ENCODE measurements at places on chromosomes 5 and 9.
A peak's percentile ranks its signal among the peaks of the same experiment; 100 is the strongest.

DNA sequence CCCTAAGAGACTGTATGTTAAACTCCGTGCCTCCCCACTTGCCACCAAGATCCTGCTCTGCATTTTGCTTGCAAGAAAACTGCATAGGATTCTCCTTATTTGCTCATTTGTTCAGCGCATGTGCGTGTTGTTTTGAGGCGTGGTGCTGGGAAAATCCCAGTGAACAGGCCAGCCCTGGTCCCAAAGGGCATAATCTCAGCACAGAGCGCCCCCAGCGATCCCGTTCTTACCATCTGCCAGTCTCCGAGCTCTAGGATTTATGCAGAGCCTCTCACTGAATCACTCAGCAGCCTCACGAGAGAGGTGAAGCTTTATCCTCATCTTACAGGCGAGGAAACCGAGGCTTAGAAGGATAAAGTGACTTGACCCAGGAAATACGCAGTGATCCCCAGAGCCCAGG, 11.5 kb downstream of the PRRX2 start:
- no peak for DNase-seq

DNA sequence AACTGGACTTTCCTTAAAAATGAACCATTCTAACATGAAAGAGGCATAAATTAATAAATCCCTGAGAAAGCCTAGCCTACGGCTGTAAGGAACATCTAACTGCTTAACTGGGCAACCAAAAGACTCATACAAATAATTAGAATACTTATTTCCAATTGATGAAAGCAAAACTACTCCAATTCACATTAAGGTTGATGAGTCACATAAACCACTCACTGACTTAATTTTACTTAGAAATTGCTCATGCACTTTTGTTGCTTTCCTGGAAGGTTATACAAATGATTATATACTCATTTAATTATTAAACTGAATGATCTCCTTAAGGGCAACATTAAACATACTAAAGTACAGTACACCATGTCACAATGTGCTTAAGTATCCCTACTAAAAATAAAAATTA, 101.9 kb downstream of the NFIB start:
- DNase-seq, result no peak

DNA sequence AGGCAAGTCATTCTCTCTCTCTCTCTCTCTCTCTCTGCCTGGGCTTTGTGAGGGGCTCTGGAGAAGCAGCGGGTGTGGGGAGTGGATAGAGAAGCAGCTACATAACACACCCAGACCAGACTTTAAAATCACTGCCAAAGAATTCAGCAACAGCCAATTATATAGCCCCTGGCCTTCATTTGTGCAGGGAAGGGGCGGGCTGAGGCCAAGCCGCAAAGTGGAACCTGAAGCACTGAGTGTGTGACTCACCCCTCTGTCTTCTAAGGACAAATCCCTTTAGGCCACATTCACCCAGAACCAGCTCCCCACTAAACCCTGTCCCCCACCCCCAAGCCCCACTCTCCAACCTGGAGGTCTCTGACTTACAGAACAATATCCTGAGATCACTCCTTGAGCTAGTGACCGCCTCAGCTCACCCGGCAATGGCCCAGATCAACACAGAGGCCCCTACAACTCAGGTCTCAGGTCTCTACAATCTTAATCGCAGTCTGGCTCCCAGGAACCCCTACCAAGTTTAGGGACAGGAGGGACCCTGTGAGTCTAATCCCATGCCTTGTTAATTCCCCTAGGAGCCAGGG, 6.0 kb downstream of the B4GALT1 start:
- peak; percentile 50 for DNase-seq

DNA sequence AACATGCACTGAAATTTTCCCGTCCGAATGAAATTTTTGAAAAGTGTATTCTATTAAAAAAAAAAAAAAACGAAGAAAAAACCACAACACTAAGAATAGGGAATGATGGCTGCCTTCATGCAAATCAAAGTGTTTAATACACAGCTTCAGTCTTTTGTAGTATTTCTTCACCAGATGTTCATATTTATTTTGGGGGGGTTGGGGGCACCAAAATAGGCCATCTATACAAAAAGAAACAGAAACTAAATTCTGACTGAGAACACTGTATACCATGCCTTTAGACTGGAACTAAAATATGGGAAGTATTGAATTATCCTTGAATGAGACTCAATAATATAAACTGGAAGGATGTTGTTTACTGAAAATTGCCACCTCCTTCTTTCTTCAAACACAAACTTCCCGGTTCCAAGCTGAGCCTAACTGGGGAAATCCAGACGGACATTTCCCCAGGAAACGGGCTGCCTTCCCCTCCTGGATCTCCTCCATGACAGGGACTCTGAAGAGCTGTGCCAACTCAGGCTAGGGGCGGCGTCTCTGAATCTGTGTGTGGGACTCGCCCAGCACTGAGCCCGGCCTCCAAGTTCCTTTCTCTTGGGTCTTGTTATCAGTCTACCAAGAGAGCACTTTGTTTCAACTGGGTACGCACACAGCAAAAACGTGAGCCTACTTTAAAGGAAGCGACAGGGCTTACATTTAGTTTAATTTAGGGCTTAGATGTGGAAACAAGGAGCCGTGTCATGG, 511.3 kb upstream of the ADAMTS16 start:
- no peak for DNase-seq

DNA sequence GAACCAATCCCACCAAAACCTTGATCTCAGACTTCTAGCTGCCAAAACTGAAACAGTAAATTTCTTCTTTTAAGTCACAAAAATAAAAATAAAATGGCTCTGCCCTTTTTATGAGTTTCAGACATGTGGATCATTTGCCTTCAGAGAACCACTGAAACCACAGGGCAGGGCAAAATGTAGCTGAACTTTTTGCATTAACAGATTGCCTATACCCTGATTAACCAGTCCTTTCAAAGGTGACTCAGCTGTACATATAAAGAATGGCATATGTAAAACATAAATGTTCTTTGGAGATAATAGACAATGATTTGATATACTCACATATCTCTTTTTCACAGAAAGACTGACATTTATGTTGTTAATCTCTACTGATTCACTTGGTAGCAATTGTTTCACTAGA, 187.1 kb upstream of the GRIN3A start:
- DNase-seq, result no peak

GRCh38 chr9:93674580-93675335, 98.4 kb downstream of the PHF2 start:
- DNase-seq, result peak; percentile 5

DNA sequence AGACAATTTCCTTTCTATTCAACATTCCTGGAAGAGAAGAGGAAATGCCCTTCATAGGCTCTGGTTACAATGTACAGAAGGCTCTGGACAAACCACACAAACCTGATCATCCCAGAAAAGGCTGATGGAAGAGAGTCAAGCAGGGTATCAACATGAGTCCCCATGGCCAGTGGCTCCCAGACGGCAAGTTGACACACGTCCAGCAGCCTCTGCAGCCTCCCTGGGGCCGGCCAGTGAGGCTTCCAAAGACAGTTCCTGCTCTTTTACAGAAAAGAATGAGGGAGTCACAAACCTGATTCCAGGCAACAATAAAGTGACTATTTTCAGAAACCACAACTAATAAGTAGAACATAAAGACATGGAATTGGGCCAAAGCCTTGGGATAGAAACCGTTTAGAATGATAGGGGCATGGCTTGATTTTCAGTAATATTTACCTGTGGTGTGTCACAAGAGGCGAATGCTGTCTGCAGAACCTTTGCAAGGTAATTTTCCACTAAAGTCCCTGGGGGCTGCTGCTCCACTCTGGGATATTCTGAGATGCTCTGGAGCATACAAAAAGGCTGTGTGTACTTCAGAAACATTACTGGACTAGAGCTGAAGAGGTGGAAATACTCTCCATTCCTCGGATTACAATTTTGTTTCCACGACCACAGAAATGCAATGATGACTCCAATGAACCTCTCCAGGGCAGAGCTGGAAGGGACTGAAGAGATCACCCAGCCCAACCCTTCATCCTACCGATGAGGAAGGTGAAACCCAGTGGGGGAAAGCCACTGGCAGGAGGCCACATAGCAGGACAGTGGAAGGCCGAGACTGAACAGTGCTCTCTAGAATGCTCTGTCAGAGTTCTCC, 10.4 kb downstream of the MED27 start:
- DNase-seq, result no peak

DNA sequence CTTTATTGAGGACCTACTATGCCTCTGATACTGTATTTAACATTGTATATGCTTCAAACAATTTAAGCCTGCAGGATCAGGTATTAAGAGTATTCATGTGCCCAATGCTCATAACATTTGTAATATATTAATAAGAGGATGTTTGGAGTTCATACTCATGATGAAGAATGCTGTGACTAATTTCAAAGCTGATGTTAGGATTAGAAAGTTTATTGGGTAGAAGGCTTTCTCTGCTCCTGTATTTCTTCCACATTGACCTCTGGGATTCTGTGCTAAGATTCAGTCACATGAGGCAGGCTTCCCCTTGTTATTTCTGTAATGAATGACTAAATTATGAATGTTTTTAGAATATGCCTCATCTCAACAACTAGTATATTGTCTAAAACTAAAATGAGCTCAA, 456.4 kb downstream of the NFIB start:
- DNase-seq, result no peak

GRCh38 chr9:99778308-99778707, 43.4 kb upstream of the NR4A3 start:
- no peak for DNase-seq

GRCh38 chr9:120532475-120532874, 47.5 kb downstream of the CDK5RAP2 start:
- DNase-seq, result no peak

- no peak for DNase-seq
These were observed 266.8 kb downstream of the CYLC2 start for GRCh38 chr9:103261951-103262350.

DNA sequence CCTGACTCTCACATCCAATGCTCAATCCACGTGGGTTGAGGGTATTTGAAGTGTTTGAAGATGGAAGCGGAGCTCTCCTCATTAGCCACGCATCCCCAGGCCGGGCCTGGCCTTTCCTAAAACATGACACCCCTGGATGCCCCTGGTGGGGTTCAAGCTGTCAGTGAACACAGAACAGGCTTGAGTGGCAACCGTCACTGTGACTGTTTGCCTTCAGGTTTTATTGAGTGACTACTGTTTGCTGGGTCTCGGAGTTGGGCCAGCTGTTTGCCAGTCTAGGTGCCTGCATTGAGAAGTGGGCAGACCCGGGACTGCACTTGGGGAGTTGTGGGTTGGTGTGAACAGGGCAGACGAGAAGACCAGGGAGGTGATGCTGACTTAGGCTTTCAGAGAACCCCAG, 7.8 kb upstream of the OLFM1 start:
- no peak for DNase-seq

- DNase-seq, result no peak
These were observed 59.8 kb downstream of the KCNT1 start for GRCh38 chr9:135761845-135762168.

GRCh38 chr9:78035383-78035993, 3.9 kb upstream of the GNAQ start:
- peak; percentile 19 for DNase-seq

GRCh38 chr5:38376404-38376803, 118.0 kb downstream of the EGFLAM start:
- DNase-seq, result no peak

DNA sequence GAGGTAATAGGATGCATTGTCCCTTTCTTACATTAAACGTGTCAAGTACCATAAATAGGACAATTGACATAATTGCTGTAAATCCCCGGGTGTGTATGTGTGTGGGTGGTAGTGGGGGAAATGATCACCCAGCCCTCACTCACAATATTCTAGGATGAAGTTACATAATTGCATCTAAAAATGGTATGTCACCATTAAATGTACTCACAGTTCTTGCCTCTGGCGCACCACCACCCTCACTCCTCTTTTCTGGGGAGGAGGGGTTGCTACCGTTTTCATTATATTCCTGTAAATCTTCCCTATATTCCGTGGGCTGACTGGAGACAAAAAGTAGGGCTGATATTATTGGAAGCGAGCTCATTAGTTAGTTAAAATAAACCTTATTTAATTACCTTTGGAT, 563.8 kb downstream of the TLR4 start:
- DNase-seq, result no peak

DNA sequence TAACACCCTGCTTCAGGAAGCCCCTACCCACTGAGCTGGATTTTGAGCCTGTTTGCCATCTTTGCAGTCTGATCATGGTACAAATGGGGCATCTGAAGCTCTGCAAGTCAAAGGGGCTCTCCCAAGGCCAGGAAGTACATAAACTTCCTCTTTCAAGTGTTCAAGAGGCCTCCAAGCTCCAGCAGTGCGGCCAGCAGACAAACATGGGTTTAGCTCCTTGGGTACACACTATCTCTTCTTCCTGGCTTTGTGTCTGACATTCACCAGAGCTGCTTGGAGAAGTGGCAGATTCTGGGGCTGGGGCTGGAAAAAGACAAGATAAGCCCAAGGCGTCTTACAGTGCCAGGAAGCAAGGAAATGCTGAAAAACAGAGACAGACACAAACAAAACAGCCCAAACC, 34.1 kb downstream of the LAMC3 start:
- DNase-seq, result no peak

GRCh38 chr5:108528655-108529054, 146.8 kb upstream of the FBXL17 start:
- DNase-seq, result no peak

DNA sequence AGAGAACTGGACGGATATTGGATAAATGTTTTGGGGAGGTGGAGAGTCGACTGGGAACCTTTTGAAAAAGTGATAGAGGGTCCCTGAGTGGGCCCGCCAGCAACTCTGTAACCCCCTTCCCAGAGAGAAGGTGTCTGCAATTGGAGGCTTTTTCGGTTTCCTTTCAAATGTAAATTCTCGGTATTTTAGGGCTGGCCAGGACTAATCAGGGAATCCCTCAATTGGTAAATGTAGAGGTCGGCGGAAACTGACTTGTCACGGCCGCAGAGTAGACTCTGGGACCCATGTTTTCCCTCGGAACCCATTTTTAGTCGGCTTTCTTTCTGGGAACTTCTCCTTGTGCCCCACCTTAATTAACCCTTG, 524 bp downstream of the CCNB1 start:
- no peak for DNase-seq

- no peak for DNase-seq
These were observed 11.3 kb downstream of the SLC23A1 start for GRCh38 chr5:139371482-139372435.

GRCh38 chr5:120779674-120780073, 315.6 kb downstream of the PRR16 start:
- DNase-seq, result no peak

DNA sequence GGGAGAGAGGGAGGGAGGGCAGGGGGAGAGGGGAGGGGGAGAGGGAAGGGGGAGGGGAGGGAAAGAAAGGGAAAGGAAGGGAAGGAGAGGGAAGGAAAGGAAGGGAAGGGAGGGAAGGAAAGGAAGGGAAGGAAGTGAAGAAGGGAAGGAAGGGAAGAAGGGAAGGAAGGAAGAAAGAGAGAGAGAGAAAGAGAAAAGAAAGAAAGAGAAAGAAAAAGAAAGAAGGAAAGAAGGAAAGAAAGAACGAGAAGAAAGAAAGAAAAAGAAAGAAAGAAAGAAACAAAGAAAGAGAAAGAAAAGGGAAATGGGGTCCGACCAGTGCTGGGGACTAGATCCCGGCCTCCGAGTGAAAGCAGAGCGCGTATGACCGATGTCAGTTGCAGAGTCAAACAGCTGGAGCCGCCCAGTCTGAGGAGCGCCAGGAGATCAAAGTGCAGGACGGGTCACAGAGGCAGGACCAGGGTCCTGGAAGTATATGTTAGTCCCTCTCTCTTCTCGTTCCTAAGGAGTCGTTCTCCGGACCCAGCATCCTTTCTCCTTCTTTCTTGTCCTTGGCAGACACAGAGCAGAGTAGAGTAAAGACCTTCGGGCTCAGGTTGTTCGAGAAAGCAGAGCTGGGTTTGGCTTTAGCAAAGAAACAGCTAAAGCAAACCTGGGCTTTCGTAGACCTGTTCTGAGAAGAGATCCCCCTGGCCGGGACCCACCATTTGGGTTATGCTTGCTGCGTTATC, 305.4 kb upstream of the MSX2 start:
- no peak for DNase-seq

Data from T-helper 17 cell (primary cell).